Bronchial smooth muscle cell (primary cell): ENCODE measurements at places on chromosomes 2 and 18. TPM values are rescaled to one million over a fixed set of nuclear protein-coding genes. Genes with fewer than 3 reads are reported as not detected.

Gene CNRIP1
- total RNA-seq: 17.2 and 18.0 TPM in 2 replicates

Gene HOXD13
- total RNA-seq: not detected in 2 replicates

Gene DSG4
- not detected in 2 replicates for total RNA-seq

Gene SEH1L
- 22.7 and 26.0 TPM in 2 replicates for total RNA-seq

Gene MAP4K4
- total RNA-seq: 152 and 216 TPM in 2 replicates
